ENCODE measurements at places on chromosomes 1 and 21. TPM values are rescaled to one million over a fixed set of nuclear protein-coding genes. Genes with fewer than 3 reads are reported as not detected.

GRCh38 chr1:116127848-116128540 lies 16.8 kb downstream of the MAB21L3 start:
- no peaks in the 10 kb centered on the region for H3K4me1 ChIP-seq
- H3K4me3 ChIP-seq, result no peak overlapping the region
- no peak overlapping the region for H3K27ac ChIP-seq

GRCh38 chr21:30942192-30942591 lies 60.8 kb upstream of the KRTAP11-1 start:
- H3K27me3 ChIP-seq, result no peaks in the 10 kb centered on the region
- no peaks in the 10 kb centered on the region for H3K4me1 ChIP-seq
- DNase-seq, result no peak
- no peak overlapping the region for H3K27ac ChIP-seq
- H3K36me3 ChIP-seq, result no peaks in the 10 kb centered on the region
- no peak overlapping the region for H3K4me3 ChIP-seq

- peak within 1 kb of the TSS; percentile 20 for H3K27ac ChIP-seq
- H3K36me3 ChIP-seq, result no peaks in the 10 kb centered on the region
- H3K4me1 ChIP-seq, result no peaks in the 10 kb centered on the region
These were observed at the start of gene NTMT2 for GRCh38 chr1:170145770-170146676. Gene NTMT2 (plus strand): TSS chr1:170145959. CDS start chr1:170146108, 149 bp downstream.

DNA sequence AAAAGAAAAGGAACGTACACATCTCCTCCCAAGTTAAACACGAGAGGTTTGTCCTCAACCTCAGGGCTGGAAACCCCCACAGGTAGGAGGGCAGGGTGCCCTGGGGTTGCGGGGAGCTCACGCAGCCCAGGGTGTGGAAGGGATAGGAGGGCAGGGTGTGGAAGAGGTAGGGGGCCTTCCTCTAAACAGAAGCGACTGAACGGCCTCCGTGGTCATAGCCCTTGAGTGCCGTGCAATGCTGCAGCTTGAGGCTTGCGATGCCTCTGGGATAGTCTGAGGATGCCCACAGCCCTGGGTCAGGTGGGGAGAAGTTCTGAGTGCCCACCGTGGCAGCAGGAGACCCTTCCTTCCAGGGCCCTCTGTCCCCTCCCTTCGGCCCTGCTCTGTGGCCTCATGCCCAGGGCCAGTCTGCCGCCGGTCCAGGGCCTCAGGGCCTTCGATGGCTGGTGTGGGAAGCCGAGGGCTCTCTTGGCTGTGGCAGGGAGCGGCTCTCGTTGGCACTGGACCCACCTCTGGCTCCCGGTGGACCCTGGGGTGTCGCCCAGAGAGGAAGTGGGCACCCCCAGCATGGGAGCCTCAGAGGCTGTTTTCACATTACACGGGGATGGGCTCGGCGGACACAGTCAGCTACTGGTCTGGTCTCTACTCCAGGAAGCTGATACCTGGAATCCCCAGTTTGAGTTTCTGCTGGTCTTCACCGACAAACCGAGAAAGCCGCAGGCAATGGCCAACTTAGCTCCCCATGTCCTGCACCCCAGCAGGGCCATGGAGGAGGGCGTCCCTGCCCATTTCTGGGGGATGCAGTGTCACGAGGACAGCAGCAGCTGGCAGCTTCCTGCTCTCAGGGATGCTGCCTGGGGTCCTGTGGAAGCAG lies 6.4 kb upstream of the CDK11B start:
- peaks cover 13% of the 10 kb centered on the region for H3K36me3 ChIP-seq
- no peak overlapping the region for H3K4me3 ChIP-seq
- H3K27ac ChIP-seq, result no peak overlapping the region

DNA sequence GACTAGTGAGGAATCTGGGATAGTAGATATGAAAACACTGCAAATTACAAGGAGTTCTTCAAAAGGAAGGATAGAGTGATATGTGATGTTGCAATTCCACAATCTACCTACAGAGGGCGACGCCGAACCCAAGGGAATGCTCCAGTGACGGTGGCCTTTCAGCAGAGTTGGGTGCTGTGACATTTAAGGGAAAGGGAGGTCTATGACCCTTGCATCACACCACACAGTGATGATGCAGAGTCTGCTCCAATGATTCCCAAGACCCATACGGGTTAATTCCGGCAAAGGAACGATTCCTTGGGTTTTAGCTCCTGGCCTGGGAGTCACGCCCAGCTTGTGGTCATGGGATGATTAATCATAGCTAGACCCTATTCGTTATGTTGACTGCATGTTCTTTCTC lies 123.0 kb upstream of the IGSF21 start:
- H3K27me3 ChIP-seq, result no peaks in the 10 kb centered on the region
- no peak overlapping the region for H3K4me3 ChIP-seq
- H3K4me1 ChIP-seq, result no peaks in the 10 kb centered on the region
- no peaks in the 10 kb centered on the region for H3K36me3 ChIP-seq
- DNase-seq, result peak; percentile 36

DNA sequence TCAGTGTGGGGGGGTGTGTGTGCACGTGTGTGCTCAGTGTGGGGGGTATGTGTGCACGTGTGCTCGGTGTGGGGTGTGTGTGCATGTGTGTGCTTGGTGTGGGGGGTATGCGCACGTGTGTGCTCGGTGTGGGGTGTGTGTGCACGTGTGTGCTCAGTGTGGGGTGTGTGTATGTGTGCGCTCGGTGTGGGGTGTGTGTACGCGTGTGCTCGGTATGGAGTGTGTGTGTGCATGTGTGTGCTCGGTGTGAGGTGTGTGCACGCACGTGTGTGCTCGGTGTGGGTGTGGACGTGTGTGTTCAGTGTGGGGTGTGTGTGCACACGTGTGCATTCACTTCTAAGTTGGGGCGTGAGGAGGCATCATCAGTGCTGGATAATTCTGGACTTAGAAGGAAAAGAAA lies 77.9 kb downstream of the PRDM16 start:
- H3K4me3 ChIP-seq, result no peak overlapping the region
- no peaks in the 10 kb centered on the region for H3K27me3 ChIP-seq
- no peaks in the 10 kb centered on the region for H3K4me1 ChIP-seq

GRCh38 chr1:201429736-201430501 lies 8.4 kb upstream of the TNNI1 start:
- H3K27ac ChIP-seq, result no peak overlapping the region
- H3K27me3 ChIP-seq, result no peaks in the 10 kb centered on the region
- no peak overlapping the region for H3K4me3 ChIP-seq
- DNase-seq, result no peak

DNA sequence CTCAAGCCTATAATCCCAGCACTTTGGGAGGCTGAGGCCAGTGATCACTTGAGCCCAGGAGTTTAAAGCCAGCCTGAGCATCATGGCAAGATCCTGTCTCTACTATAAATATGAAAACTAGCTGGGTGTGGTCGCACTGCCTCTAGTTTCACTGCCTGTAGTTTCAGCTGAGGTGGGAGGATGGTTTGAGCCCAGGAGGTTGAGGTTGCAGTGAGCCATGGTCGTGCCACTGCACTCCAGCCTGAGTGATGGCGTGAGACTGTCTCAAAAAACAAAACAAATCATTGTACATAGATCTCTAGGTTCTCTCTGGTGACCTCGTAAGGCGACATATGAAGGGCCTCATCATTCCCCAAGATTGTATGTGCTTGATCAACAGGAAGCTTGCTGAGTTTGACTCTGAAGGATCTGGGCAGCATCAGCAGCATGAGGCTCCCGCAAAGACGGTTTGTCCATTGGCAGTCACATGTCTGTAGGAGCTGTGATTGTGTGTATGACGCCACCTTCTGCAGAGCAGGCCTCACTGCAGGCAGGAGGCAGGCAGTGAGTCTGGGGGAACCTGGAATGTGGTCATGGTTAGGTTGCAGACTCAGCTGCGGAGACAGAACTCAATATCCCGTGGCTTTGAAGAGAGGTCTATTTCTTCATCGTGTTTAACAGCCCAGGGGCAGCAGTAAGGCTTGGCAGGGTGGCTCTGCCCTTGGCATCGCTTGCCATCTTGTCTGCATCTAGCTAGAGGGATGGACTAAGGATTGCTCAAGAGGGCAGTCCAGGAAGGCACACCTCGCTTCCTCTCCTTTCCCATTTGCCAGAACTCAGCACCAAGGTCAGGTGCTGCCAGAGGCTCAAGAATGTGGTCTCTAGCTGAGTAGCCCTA lies 14.0 kb downstream of the ATP5PO start:
- no peak overlapping the region for H3K4me3 ChIP-seq
- no peaks in the 10 kb centered on the region for H3K4me1 ChIP-seq
- H3K27ac ChIP-seq, result no peak overlapping the region
- H3K36me3 ChIP-seq, result no peaks in the 10 kb centered on the region
- DNase-seq, result no peak

DNA sequence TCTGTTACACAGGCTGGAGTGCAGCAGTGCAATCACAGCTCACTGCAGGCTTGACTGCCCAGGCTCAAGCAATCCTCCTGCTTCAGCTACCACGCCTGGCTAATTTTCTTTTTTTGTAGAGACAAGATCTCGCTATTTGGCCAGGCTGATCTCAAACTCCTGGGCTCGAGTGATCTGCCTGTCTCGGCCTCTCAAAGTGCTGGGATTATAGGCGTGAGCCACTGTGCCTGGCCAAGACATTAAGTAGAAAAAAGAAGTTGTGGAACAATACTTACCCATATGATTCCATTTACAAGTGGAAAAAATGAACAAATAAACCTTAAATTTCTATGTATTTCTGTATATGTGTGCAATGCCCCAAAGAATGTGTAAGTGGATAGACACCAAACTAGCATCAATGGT lies 30.3 kb upstream of the ID3 start:
- no peaks in the 10 kb centered on the region for H3K27me3 ChIP-seq
- H3K36me3 ChIP-seq, result no peaks in the 10 kb centered on the region
- peaks cover 18% of the 10 kb centered on the region for H3K4me1 ChIP-seq
- no peak for DNase-seq
- no peak overlapping the region for H3K4me3 ChIP-seq

DNA sequence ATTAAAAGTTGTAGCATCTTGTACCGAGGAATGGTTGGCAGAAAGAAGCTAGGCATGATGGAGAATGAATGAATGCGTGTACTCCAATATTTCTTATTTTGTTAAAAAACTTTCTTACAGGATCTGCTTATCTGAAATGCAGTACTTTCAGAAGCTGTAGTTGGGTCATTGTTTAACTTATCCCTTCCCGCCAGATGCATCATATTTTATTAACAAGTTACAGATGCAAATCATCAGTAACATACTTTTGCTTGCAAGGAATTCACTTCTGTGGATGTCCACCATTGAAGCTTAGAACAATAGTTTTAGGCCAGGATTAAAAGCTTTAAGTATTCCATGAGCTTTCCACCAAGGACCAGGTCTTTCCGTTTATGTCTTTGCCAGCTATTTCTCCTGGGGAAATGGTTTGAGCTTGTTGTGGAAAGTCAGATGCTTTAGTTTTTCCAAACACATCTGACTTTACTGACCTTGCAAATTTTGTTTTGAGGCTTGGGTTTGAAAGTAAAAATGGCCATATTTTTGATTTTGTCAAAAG lies 65.4 kb downstream of the PATJ start:
- peaks cover 33% of the 10 kb centered on the region for H3K36me3 ChIP-seq
- DNase-seq, result no peak
- H3K27ac ChIP-seq, result no peak overlapping the region
- no peaks in the 10 kb centered on the region for H3K27me3 ChIP-seq
- H3K4me3 ChIP-seq, result no peak overlapping the region
- no peaks in the 10 kb centered on the region for H3K4me1 ChIP-seq

DNA sequence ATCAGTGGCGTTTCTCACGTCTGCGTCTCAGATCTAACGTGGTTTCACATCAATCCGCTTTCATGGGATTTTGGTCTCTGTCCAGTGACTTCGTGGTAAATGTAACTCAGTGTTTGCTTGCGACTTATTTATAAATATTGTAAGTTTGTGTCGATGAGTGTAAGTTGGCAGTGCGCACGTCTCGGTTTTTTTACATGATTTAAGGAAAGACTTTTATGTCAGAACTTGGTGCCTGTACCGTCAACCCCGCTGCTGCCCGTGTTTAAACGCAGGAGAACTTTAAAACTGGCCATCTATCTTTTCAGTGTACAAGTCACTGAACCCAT lies 1.5 kb downstream of the B3GALT6 start:
- H3K27ac ChIP-seq, result no peak overlapping the region
- H3K4me1 ChIP-seq, result peaks cover 22% of the 10 kb centered on the region
- no peak overlapping the region for H3K4me3 ChIP-seq
- DNase-seq, result no peak

TMCC2 gene
- 0.55 TPM for total RNA-seq

Data from pancreas (tissue), 10 donors.